ENCODE measurements at places on chromosomes 4 and X. TPM values are rescaled to one million over a fixed set of nuclear protein-coding genes. Genes with fewer than 3 reads are reported as not detected.

GAGE12F gene
- total RNA-seq = not detected

NSG1 gene
- total RNA-seq = 7.3 TPM

BEND2 gene
- not detected for total RNA-seq

RHOXF2B gene
- total RNA-seq = not detected

HAND2 gene
- total RNA-seq = 29.6 TPM

IGSF1 gene
- total RNA-seq = 0.96 TPM

MXRA5 gene
- 6.6 TPM for total RNA-seq

FAM241A gene
- 7.5 TPM for total RNA-seq

HS3ST1 gene
- 1.6 TPM for total RNA-seq

SPANXN3 gene
- not detected for total RNA-seq

EMCN gene
- 12.0 TPM for total RNA-seq

RADX gene
- total RNA-seq = 3.8 TPM

FRMPD3 gene
- total RNA-seq = not detected

GUCY2F gene
- not detected for total RNA-seq

DNA sequence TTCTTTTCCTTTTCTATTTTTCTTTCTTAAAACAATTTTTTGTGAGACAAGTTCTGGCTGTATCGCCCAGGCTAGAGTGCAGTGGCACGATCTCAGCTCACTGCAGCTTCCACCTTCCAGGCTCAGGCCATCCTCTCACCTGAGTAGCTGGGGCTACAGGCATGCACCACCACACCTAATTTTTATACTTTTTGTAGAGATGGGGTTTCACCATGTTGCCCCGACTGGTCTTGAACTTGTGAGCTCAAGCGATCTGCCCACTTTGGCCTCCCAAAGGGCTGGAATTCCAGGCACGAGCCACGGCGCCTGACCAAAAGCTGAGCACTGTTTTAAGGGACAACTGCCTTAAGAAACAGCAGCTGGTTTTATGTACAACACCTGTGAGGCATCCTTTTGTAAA lies 9.3 kb upstream of the NAT8L start:
- DNase-seq = no peak

GRCh38 chr4:7333024-7333780 lies 101.5 kb downstream of the PSAPL1 start:
- no peak for DNase-seq

- DNase-seq = no peak
These were observed 4.4 kb downstream of the CTAG2 start for GRCh38 chrX:154648931-154649330.

- no peak for DNase-seq
These were observed 243.4 kb downstream of the ARHGAP10 start for GRCh38 chr4:147975325-147975724.

- no peak for DNase-seq
These were observed 24.7 kb upstream of the CT47A1 start for GRCh38 chrX:121010218-121010617.

DNA sequence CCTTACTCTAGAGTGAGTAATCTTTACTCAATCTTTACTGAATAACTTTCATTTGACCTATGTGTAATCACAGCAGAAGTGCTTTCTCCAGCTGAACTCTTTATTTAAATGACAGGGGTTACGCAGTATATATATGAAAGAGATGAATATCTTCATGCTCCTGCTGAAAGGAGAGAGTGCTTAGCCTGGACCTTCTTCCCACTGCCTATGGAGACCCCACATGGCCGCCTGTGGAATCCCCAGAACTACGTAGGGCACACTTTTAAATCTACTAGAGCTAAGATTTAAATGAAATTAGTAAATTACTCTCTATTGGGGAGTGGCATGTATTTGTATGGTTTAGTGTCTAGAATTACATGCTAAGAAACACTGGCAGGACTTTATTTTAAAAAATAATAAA lies 391.2 kb downstream of the ANKRD50 start:
- DNase-seq = no peak

DNA sequence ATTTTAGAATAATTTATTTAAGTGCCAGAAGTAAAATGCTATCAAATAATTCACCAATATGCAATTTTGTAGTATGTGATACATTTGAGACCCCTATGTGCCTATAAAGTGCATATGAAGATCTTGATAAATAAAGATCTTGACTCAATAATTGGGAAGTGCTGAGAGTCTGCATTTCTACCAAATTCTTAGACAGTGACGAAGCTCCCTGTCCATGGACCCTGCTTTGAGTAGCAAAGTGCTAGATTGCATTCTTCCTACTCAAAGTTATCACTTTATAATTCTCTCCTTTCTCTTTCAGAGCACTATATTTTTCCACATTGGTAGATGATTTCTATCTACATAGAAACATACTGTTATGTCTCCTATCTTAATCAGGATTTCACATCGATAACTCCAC lies 1393.9 kb downstream of the ARAP2 start:
- no peak for DNase-seq

DNA sequence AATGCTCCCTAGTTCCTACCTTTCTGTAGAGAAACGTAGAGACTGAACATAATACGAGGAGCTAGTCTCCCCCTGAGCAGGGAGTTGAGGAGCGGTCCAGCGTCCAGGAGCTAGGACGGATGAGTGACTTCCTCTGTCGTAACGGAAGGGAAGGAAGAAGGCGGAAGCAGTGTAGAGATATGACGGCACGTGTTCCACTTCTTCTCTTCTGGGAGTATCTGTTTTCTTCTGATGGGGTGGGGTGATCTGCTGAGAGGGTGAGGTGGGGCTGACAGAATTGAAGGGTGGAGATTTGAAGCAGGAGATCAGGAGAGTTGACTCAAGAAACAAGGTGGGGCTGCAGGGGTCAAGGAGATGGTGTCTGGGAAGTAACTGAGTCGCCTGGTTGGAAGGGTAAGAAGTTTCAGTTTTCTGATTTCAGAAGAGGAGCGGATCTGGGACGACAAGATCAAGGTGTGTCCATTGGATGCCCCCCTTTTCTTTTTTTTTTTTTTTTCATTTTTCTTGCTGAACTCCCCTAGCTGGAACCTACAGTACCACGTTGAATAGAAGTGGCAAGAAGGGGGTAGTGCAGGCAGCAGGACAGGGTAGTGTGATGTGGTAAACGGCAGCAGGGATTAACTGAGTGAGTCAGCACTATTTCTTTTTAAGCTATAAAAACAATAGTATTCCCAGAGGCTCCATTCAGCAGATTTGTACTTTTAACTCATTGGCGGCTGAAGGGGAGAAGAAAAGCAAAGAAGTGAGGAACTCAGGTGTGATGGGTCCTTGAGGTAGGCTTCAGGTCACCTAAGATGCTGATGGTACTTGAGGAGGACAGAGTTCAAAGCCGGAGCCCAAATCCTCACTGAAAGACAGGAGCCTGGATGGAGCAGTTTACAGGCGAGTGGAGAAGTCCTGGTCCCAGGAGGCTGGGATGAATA lies 50.8 kb upstream of the SETD7 start:
- DNase-seq = no peak

DNA sequence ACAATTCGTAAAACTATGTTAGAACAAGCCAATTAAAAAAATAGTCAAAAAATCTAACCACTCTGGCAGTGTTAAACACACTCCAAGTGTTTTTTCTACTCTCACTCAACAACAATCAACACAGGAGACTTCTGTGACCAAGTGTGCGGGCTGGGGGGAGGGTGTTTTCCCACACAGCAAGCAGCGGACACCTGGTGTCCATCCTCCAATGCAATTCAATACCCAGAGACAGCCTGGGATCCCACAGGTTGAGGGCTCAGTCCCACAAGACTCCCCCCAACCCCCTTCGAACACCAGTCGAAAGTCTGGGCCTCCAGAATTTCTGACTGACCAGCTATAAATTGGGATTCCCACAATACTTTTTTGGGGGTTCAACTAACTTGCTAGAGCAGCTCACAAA lies 8.3 kb upstream of the PIM2 start:
- no peak for DNase-seq

DNA sequence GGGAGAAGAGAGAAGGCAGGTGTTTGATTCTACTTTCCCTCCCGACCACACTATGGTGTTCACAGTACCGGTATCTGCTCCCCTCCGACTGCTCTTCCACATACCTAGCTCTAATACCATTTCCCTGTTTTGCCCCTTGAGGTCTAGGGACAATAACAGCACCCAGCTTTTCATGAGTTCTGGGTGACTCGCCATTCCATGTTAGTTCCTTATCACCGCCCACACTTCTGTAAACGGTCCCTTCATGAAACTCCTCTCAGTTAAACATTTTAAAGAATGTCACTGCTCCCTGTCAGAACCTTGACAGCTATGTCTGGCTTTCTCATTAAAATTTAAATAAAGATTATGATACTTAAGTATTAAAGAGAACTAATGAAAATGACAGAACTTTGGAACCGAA lies 136.7 kb downstream of the ADAMTS3 start:
- DNase-seq = no peak

DNA sequence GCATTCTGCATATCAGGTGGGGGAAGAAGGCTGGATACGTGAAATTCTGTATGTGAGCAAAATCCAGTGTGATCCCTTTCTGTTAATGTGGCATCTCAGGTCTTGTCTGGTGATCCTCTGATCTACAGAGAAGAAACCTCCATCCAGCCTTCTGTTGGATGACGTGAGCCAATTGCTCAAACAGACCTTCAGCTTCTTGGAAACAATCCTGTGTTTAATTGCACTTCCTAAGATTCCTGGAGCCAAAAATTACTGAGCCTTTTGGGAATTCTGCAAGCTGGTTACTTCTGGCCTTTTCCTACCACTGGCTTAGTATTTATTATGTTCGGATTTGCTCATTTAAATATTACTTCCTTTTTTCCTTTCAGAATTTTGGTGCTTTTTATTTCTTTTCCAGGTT lies 51.2 kb downstream of the TRIML1 start:
- no peak for DNase-seq

GRCh38 chrX:85223359-85223758 lies 20.2 kb downstream of the SATL1 start:
- DNase-seq = no peak

DNA sequence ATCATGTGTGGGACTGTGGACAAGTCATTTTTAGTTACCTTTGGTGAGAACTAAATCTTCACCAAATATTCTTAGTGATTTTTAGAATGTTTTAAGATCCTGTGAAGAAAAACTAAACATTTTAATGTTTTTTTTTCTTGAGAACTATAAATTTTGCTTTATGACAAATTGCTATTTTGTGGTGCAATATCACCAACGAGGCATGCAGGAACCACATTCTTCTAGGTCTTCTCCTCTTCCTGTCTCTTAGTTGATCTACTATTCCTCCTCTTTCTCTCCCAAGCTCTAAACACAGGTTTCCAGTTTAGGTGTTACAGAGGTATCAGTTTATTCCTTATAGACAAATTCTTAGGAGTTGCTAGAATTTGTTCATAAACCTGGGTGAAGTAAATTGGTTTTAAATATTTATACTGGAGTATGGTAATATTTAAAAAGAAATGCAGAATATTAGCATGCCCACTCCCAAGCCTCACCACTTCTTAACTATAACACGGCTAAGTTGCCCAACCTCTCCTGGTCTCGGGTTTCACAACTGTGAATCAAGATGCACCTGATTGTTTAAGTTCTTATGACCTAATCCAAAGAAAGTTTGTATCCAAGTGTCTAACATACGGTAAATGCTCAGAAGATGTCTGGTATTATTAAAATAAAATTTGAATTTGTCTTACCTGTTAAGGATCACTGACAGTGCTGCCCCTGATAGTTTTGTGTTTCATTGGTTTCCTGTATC lies 56.5 kb upstream of the CLNK start:
- no peak for DNase-seq

DNA sequence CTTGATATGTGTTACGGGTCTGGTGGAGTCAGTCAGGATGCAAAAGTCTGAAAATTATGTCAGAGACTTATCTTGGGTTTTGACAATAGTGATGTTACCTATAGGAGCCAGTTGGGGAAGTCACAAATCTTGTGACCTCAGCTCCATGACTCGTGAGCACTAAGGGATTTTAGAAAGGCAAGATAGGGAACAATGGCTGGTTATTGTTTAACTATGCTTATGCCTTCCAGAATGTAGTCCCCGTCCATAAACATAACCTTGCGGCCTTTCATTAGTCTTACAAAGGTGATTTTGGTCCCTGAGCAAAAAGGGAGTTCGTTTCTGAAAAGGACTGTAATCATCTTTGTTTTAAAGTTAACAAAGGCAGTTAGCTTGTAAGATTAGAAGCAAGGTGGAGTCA lies 23.9 kb upstream of the GATB start:
- no peak for DNase-seq

DNA sequence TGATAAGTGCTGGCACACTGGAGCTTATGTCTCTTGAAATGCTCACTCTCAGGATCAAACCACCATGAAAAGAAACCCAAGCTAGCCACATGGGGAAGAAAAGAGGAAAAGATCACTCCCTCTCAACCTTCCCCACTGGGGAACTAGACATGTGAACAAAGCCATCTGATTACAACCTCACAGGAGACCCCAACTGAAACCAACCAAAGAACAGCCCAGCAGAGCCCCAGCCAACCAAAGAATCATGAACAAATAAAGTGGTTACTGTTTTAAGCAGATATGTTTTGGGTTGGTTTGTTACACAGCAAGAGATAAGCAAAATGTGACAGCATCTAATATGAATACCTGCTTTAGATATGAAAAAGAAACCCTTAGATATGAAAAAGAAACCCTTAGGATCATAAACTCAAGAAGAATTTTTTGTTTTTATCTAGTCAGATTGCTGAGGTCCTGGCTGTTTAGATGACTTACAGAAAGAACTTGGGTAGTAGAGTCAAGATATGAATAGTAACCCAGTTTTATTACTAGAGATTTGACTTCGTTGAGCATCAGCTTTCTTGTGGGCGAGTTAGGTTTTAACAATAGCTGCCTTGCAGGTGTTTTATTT lies 23.7 kb upstream of the TLR7 start:
- DNase-seq = no peak

GRCh38 chrX:150411656-150412055 lies 48.5 kb downstream of the MAMLD1 start:
- no peak for DNase-seq

DNA sequence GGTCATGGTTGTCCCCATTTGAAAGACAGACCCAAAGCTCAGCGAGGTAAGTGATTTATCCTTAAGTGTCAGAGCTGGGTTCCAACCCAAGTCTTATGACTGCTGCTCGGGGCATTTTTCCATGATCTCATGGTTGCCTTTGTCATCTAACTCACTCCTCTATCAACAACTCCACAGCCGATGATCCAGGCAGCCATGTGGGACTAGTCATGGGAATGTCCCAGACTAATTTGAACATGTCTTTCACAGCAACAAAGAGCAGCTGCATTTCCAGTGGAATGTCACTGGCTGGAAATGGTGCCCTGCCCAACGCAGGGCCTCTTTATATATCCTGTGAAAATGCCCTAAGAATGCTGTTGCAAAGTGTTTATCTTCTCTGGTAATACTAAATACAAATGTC lies 284.8 kb upstream of the PPARGC1A start:
- no peak for DNase-seq

GRCh38 chrX:40201329-40201885 lies 103.6 kb upstream of the BCOR start:
- no peak for DNase-seq

DNA sequence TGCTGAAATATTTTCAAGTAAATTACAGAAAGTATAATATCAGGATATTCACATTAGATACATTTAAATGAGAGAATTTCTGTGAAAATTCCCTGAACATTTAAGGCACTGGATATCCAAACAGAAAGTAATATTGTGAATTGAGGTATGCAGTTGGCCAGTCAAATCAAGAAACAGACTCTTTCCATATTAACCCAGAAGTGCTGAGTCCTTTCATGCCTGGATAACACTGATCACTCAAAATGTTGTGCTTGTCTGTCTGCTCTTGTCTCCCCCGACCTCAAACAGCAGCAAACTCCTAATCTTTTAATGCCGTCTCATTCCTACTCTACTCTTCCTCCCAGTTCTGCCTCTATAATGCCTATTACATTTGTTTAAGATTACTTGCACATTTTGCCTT lies 51.2 kb downstream of the TBC1D9 start:
- DNase-seq = no peak
